GM20000 (cell line): ENCODE measurements at places on chromosomes 16 and 17.
A peak's percentile ranks its signal among the peaks of the same experiment; 100 is the strongest.

DNA sequence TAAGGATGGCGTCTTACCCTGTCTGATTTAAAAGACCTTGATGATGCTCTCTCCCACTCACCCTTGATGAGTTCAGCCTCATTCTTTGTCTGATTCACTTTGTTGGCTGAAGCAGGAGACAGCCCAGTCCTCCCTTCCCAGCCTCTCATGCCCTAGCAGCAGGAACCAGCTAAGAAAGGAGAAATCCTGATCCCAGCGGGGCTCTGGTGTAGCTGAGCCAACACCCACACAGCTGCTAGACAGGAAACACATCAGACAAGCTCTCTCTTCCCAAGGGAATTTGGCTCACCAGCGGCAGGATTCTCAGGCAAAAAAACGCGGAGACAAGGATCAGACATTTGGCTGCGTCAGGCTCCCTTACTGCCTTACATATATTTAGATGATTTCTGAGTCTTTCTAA is 211.5 kb downstream of the CDH11 start:
- DNase-seq: no peak

DNA sequence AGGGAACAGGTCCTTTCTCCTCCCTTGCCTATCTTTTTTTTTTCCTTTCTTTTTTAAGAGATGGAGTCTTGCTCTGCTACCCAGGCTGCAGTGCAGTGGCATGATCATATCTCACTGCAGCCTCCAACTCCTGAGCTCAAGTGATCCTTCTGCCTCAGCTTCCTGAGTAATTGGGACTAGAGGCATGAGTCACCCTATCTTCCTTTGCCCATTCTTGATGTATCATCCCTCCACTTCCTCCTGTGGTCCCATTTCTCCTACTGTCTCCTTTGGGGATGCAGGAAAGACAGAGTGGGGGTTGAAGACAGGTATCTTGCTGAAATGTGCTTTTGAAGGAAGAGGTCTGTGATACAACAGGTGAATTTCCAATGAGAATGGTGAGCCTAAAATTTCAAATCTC is 5.5 kb downstream of the MYO19 start:
- DNase-seq: no peak

DNA sequence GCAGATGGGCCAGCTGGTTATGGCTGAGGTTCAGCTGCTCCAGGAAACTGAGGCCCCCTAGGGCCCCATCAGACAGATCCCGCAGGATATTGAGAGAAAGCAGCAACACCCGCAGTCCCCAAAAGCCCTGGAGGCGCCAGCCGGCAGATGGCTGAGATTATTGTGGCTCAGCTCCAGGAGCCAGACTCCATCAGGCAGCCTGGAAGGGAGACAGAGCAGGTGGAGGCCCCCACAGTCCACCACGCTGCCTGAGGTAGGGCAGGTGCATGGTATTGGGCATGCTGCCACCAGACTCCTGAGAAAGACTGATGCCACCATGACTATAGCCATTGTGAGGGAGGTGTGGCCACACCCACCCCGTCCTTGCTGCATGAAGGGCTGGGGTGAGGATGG is 9.5 kb upstream of the TMEM101 start:
- no peak for DNase-seq

- DNase-seq: peak; percentile 31
These were observed 12.3 kb upstream of the SPAG9 start for GRCh38 chr17:51132964-51133319.

DNA sequence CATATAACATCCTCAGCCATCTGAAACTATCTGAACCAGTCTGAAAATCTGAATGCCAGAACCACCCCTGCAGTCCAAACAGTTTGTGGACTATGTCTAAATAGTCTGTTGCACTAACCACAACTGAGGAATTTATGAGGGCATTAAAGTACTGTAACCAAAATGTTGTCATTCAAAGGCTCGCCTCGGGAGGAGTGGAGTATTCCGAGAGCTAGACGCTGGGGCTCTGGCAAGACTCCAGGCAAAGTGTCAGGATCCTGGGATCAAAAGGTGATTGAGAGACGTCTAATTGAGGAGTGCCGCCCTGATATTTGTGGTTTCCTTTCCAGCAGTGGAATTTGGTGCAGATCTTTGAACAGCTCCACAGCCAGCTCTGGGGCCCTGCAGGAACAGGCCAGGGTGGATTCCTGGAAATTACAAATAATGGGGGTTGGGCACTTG is 142.9 kb upstream of the MYOCD start:
- DNase-seq: no peak

DNA sequence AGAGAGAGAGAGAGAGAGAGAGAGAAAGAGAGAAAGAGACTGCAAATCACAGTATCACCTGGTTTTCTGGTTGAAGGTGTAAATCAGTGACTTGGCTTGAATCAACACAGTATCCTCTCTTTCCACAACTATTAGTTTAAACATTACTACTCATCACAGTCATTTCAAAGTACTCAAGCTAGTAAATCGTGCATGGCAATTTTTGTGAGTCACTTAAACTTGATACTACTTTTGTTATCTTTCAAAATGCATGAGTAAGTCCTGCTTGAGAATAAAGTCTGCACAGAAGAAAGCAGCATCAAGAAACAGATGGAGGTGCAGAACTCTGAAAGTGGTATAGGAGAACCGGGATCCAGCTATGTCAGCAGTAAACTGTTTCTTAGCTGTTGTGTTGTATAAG is 535.4 kb downstream of the CDH8 start:
- no peak for DNase-seq

- no peak for DNase-seq
These were observed 6.4 kb upstream of the GRN start for GRCh38 chr17:44338702-44339101.

- DNase-seq: no peak
These were observed 25.1 kb upstream of the CDH15 start for GRCh38 chr16:89146211-89147005.

GRCh38 chr16:83913245-83913633 is 14.3 kb downstream of the MLYCD start:
- no peak for DNase-seq

DNA sequence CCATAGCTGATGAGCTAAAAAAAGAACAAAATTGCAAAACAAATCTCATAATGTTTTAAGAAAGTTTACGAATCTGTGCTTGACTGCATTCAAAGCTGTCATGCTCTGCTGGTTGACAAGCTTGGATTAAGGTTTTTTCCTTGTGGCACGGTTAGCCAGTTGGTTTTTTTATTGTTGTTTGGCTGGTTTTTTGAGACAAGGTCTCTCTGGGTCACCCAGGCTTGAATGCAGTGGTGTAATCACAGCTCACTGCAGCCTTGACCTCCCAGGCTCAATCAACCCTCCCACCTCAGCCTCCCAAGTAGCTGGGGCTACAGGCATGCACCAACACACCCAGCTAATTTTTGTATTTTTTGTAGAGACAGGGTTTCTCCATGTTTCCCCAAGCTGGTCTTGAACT is 45.7 kb downstream of the PHKB start:
- DNase-seq: no peak

DNA sequence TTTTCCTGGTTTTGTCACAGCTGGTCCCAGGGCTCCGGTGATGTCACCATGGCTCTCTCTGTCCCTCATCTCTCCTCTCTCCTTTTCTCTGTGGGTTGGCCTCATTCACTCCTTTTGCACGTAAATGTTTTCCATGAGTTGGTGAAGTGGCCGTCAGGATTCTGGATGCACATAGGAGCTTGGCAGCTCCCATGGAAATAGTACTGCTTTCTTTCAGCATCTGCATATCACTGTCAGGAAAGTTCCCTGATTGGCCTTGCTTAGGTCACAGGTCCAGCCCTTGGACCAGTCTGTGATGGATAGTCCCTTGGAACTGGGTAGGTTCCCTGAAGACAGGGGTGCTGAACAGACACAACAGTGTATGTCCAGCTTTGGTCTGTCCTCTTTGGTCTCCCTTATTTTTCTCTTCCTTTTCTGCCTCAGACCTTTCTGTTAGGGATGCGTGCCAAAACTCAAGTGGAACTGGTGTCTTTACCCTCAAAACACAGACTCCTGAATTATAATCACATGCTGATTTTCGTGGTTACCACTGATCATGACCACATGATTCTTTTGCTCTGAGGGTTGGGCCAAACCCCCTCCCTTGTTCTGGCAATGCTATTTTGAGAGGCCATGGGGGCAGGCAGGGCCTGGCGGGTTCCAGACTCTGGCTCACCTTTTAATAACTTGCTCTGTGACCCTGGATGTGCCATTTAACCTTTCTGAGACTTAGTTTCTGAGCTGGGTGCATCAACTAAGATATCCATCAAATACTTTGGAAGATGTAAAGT is 99.0 kb downstream of the MSI2 start:
- DNase-seq: no peak

DNA sequence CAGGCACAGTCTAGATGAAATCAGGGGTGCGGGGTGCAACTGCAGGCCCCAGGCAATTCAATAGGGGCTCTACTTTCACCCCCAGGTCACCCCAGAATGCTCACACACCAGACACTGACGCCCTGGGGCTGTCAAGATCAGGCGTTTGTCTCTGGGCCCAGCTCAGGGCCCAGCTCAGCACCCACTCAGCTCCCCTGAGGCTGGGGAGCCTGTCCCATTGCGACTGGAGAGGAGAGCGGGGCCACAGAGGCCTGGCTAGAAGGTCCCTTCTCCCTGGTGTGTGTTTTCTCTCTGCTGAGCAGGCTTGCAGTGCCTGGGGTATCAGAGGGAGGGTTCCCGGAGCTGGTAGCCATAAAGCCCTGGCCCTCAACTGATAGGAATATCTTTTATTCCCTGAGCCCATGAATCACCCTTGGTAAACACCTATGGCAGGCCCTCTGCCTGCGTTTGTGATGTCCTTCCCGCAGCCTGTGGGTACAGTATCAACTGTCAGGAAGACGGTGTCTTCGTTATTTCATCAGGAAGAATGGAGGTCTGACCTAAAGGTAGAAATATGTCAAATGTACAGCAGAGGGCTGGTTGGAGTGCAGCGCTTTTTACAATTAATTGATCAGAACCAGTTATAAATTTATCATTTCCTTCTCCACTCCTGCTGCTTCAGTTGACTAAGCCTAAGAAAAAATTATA is 1.6 kb downstream of the HBA1 start:
- no peak for DNase-seq

GRCh38 chr17:45703806-45704205 is 80.3 kb upstream of the CRHR1 start:
- DNase-seq: no peak

DNA sequence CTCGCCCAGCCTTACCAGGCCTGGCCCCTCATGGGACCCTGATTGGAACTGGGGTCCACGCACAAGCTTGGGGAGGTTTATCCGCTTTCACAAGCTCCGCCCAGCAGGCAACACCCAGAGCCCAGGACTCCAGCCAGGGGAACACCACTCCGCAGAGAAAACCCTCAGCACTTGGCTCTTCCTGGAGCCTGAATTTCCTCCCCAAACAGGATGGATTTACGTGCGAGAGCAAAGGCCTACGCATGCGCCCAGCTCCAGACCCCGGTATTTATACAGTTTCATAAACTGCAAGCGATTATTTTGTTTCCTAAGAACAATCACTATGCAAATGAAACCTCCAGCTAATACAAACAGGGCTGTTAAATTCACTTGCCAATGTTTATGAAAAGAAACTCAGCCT is 22.8 kb downstream of the ZNF423 start:
- no peak for DNase-seq

DNA sequence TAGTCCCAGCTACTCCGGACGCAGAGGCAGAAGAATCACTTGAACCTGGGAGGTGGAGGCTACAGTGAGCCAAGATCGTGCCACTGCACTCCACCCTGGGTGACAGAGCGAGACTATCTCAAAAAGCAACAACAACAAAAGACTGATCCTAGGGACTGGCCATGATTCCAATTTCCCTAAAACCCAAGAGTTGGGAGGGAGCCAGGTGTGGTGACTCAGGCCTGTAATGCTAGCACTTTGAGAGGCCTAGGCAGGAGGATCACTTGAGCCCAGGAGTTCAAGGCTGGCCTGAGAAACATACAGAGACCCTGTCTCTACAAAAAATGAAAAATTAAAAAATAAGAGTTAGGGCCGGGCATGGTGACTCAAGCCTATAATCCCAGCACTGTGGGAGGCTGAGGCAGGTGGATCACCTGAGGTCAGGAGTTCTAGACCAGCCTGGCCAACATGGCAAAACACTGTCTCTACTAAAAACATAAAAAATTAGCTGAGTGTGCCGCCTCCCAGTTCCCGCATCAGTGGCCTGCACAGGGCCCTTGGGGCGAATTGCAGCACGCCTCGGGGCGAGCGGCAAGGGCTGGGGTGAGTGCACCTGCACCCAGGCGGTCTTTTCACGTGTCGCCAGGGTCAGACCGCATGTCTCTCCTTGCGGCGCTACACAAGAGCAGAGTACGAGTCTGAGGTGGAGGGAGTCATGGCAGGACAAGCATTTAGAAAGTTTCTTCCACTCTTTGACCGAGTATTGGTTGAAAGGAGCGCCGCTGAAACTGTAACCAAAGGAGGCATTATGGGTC is 40.8 kb downstream of the CDH3 start:
- no peak for DNase-seq

GRCh38 chr16:30051518-30051917 is 14.0 kb upstream of the ALDOA start:
- no peak for DNase-seq

DNA sequence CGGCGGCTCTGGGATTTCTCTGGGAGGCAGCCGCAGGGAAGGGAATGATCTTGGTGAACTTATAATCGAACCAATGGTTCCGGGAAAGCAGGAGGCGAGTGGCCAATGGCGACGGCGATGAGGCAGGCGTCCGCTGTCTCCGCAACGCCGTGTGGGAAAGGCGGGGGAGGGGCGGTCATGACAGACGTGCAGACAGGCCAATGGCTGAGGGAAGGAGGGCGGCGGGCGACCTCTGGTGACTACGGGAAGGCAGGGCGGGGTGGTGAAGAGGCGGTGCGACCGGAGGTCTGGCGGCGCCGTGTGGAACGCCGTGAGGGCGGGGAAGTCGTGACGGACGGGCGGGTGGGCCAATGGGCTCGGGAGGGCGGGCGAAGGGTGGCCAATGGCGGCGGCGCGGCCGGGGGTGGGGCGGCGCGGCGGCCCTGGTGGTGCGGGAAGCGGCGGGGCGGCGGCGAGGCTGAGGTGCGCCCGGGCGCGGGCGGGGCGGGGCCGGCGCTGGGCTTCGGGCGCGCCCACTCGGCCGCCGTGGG is at the start of gene RAB40C:
Gene RAB40C (plus strand): TSS at position 409 of the 530 bp plus-strand sequence. CDS start 226 bp downstream, outside the sequence.
- peak; percentile 100 for DNase-seq

GRCh38 chr17:9266031-9266680 is 244.8 kb downstream of the NTN1 start:
- DNase-seq: no peak

GRCh38 chr16:81327447-81328196 is 12.9 kb downstream of the GAN start:
- DNase-seq: no peak
